ENCODE measurements at places on chromosomes 1 and 21.

DNA sequence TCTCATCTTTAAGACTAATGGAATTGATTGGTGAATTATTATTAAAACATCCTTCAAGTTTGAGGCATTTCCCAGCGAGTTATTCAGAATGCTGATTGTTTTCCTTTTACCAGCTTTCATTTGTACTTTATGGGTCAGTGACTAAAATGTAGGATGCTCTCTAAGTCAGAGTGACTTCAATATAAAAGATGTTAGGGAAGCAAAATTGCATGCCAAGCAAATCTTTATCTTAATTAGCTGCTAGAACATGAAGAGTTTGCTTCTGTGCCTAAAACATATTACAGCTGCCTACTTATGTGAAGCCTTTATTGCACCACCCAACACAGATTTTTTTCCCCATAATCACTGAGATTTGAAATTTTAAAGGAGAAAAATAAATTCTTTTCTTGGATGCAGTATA is 79.8 kb upstream of the CYYR1 start:
- DNase-seq, result no peak

GRCh38 chr1:149937759-149938158 is 1.1 kb upstream of the MTMR11 start:
- DNase-seq, result no peak

- DNase-seq, result no peak
Measured at GRCh38 chr1:29736582-29737188, 500.4 kb downstream of the PTPRU start.

GRCh38 chr1:91406773-91407389 is 2.2 kb upstream of the HFM1 start:
- no peak for DNase-seq

GRCh38 chr1:228169345-228169744 is 3.7 kb downstream of the IBA57 start:
- DNase-seq, result no peak

GRCh38 chr21:41581592-41582228 is 73.8 kb upstream of the TMPRSS2 start:
- no peak for DNase-seq

DNA sequence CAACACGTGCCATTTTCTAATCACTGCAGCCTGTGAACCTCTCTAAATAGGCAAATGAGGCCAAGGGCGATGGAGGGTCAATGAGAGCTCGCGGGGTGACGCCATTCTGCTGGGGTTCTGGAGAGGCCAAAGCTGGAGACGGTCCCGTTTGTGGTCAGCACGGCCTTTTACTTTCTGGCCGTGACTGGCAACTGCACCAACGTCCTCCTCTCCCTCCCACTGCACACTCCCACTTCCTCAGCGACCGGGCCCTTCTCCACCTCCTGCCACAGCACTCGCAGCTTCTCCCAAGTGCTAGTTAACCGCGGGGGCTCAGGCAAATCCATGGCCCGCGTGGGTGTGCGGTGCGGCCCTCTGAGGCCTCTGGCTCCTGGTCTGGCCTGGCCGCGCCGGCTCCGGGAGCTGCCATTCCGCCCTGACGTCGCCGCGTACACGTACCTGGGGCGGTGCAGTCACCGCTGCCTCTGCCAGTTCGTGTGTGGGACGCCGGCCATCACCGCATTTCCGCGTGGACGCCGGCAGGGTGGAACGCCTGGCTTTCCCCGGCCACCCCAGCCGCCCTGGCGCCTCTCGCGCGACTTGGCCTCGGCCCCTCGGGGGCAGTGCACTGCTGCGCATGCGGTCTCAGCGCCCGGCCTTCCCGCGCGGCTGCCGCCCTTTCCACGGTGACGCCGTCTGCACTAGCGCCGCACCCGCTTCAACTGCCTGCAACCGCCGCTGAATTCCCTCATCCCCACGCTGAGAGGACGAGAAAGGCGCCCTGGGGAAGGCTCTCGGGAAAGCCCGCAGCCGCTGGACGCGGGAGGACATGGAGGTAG is 18.2 kb downstream of the OR2C3 start:
- no peak for DNase-seq

DNA sequence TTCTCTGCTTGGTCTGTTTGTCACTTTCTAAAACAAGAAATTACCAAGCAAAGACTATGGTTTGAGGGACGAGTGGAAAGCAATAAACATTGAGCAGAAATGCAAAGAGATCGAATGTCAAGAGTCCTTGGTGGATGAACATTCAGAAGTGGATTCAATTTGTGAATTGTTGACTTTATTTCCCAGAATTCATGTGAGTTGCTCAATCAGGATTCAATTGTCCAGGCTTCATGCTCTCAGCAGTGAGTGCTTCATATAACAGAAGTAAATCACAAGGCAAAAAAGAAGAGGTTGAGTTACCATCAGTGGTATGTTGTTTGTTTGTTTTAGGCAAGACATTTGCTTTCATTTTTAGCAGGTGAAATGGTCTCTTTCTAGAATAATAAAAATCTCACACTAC is 31.9 kb downstream of the NGF start:
- no peak for DNase-seq

DNA sequence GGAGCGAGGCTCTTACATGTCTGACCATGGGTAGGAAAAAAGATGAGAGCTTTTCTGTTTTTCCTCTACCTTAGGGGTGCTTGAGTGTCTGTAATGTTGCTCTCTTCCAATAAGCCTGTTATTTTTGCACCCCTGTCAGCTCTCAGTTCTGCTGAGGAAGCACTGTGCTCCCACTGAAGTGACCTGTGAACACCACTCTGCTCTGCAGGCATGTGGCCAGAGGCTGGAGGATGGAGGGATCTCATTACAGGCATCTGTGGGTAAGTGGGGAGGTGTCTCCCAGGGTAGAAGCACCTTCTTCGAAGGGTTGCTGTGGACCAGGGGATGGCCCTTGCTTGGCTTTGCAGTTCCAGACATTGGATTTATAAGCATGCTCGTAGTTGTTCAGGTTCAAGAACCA is 56.8 kb upstream of the RBM15 start:
- no peak for DNase-seq

DNA sequence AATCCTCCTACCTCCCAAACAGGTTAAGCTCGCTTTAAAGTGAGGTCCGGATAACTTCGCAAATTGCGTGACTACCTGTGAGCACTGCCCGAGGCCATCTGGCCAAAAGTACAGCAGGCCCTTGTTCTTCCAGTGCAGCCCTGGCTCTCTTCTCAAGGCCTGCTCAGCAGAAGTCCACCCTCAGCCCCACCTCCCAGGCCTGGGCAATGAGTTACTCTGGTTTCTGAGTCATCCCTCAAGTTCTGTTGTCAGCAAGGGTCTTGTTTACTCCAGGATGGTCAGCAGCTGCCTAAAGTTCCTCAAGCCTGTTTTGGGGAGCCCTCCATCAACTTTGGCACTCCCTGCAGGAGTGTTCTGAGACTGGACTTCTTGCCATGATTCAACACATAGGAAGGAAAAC is 101.7 kb downstream of the BCAR3 start:
- DNase-seq, result no peak

DNA sequence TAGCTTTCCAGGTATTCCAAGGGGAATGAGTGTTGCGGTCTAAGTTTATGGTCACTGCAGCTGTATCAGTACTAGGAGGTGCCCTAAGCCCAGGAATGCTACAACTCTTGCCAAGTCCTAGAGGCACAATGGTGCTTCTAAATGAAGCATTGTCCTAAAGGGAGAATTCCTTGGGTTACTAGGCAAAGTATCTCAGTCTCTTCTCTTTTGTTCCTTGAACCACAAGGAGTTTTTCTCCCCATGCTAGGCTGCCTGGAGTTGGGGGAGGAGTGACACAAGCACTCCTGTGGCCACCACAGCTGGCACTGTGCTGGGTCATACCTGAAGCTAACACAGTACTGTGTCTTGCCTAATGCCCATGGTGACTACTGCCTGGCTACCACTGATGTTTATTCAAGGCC is 50.7 kb downstream of the KMO start:
- no peak for DNase-seq

GRCh38 chr1:216794586-216794985 is 71.4 kb upstream of the ESRRG start:
- DNase-seq, result no peak

DNA sequence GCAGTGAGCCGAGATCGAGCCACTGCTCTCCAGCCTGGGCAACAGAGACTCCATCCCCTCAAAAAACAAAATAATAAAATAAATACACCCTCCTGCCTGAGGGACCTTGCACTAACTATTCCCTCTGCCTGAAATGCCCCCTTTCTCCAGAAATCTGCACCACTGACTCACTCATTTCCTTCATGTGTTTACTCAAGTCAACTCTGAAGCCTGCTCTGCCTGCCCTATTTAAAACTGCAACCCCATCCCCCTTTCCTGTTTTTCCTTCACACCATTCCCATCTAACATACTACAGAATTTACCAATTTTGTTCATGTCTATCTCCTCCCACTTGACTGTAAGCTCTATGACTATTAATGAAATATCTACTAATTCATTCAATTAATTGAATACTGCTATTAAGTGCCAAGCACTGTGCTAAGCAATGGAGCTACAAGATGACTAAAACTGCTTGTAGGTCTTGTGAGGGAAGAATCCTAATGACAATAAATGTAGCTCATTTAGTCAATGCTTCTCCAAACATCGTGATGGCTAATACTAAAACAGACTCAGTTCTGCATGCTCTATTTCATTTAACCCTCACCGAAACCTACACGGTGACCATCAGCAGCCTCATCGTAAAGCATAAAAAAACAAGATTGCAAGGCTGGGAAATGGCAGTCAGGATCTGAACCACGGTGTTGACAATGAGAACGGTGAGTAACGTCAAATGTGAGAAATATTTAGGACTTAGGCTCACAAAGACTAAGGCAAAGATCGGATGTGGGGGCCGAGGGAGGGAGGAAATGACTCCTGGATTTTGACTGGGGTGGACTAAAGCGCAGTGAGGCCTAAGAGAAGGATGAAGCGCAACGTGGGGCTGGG is 749 bp upstream of the TMEM39B start:
- DNase-seq, result no peak

- no peak for DNase-seq
Measured at GRCh38 chr1:209512821-209513220, 70.7 kb upstream of the CAMK1G start.

DNA sequence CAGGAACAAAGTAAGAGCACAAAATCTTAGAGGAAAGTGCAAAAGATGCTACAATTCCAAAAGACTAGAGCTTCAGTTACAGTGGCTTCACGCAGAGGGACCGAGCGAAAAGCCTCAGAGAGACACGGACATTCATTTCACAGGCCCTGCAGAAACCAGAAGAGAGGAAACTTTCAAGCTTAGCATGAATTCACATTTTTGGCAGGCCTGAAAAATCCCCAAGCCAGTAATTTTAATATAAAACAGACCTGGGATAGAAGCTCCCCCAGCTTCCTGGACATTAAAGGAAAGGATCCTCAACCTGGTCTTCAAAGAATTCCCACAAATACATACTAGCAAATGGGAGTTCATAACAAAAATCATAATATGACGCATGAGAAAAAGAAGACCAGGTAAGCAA is 66.2 kb downstream of the HSF2BP start:
- no peak for DNase-seq

DNA sequence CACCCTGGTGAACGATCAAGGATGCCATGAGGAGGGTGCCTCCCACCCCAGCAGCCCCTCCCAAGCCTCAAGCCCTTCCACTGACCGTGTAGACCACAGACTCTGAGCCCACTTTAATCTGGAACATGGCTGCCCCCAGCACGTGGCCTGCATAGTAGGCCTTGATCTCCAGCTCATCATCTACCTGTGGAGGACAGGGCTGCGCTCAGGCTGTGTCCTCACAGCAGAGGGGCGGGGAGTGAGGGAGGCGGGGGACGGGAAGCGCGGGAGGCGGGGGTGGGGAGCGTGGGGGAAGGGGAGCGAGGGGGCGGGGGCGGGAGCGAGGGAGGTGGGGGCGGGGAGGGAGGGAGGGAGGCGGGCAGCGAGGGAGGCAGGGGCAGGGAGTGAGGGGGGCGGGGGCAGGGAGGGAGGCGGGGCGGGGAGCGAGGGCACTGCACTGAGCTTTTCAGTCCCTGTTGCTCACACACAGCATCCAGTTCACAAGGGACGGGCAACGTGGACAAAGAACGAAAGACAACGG is 7.1 kb downstream of the PUSL1 start:
- DNase-seq, result no peak

DNA sequence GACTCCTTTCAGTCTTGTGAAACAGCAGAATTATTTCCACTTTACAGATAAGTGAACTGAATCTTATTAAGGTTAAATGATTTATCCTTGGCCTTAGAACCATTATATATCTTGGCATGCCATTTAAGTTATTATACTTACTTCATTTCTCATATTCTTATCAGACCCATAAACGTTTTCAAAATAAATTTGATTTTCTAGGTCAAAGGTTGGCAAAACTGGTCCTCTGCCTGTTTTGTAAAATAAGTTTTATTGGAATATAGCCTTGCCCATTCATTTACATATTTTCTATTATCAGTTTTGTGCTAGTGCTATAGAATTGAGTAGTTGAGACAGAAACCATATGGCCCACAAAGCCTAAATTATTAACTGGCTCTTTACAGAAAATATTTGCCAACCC is 32.9 kb upstream of the SNRPE start:
- DNase-seq, result no peak

DNA sequence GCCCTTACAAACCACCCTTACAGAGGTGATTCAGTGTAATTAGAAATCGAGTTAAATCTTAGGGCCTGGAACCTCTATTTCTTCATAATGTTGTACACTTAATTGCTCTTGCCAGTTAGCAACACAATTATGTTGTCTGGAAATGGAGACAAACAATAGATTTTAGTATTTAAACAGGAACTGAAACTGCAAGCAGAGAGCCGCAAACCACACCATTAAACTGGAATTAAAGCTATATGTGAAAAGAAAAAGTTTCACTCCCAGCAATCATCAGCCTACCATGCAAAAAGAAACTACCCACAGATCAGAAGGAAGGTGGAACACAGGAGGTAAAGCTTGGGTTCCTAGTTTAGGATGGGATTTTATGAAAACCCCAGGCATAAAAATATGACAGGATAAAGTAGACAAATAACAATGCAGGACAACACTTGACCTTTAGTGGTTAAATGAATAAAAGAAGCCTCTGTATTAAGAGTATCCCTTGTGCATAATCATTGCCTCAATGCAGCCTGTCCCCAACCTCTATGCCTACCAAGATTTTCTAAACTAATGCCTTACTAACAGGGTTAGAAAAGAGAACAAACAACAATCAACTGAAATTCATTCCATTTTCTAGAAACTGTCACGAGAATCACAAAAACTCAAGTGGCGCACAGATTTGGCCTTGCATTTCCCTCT is 304.3 kb upstream of the ESRRG start:
- DNase-seq, result no peak

DNA sequence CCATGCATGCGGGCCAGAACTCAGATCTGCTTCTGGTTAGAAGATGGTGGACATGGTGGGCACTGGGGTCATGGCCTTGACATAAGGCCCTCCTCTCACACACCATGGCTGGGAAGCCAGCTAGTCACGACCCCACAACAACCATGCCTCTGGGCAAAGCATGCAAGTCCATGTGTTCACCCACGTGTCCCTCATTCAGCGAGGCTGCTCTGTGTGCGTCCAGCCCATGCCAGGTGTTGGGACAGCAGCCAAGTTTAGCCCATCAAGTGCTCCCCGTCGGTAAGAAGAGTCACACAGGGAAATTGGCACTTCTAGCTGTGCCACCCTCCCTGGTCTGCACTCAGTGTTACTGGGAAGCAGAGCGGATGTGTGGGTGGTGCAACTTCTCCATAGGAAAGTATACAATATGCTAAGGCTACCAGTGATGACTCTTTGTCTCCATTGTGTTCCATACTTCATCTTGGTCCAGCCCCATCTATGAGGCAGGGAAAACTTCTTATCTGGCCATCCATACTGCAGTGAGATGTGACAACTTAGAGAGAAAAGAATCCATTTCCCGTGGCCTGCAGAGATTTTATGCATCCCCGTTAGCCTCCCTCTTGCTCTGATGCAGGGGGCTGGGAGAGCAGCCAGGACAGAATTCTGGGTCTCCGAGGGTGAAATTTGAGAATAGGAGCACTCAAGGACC is 198.0 kb downstream of the GRIK3 start:
- no peak for DNase-seq

Data from activated T-cell treated with anti-CD3 and anti-CD28 coated beads, Interleukin-2, amount 50 U/mL, for 4 hours (primary cell).